ENCODE measurements at places on chromosomes 11 and 22.

GRCh38 chr11:45233804-45234170 lies 52.4 kb downstream of the SYT13 start:
- DNase-seq: no peak

DNA sequence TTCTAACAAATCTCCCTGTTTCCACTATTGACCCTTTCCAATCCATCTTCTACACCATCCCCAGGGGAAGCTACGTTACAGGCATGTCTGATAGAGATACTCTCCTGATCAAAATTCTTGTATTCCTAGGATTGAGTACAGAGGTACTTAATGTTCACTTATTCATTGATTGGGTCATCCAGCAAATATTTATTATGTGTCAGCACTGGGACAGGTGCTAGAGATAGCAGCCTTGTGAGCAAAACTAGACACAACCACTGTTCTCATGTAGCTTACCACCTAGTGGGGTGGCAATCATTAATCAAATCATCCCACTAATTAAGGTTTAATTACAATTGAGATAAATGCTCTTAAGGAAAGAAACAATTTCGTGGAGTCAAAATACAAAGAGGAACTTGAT lies 9.4 kb upstream of the RTCB start:
- DNase-seq: no peak

GRCh38 chr11:115720602-115721245 lies 216.5 kb upstream of the CADM1 start:
- peak; percentile 76 for DNase-seq

- no peak for DNase-seq
Measured at GRCh38 chr22:17964643-17965042, 59.7 kb downstream of the MICAL3 start.

- no peak for DNase-seq
Measured at GRCh38 chr11:84719935-84720577, 907.1 kb downstream of the DLG2 start.

DNA sequence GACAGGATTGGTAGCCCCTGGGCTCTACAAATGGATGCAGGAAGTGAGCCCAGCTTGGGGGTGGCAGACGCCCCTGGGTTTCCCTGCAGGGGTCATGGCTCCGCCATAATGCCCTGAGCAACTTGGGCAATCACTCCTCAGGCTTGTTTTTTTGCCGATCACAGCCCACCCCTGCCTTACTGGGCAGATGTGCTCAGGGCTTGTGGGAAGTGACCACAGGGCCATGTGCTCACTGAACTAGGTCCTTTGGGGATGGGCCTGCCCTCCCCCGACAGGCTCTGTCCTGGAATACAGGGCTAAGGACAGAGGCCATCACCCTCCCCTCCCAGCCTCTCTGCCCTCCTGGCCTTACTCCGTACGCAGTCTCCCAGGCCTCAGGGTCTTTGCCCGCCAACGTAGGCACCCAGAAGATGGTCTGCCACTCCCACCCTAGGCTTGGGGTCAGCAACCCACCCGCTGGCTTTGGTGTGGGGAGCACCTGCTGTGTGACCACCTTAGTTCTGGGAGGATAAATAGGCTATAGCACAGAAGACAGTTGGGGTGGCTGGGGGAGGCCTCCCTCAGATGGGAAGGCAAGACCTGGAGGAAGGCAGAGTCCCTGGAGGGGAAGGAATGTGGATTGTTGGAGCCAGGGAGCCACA lies 3.8 kb downstream of the RPLP2 start:
- peak; percentile 38 for DNase-seq

DNA sequence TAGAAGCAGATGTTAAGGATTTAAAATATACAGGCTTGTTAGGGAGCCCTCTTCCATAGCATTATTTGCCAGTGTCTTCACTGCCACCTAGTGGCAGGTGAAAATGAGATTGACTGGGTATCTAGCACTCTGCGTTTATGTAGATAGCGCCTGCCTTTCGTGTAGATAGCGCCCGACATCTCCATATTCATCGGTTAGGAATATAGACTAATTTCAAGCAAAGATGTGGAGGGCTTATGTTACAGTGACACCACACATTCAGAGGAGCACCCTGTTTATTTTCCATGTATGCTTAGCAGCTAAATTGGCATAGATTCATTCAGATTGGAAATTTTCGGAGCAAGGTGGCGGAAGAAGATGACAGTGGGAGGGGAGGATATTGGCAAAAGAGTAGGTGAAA lies 72.0 kb downstream of the SLC5A12 start:
- peak; percentile 68 for DNase-seq

GRCh38 chr22:31477329-31477728 lies 12.3 kb downstream of the EIF4ENIF1 start:
- DNase-seq: no peak
